ENCODE measurements at places on chromosomes 12 and 14. TPM values are rescaled to one million over a fixed set of nuclear protein-coding genes. Genes with fewer than 3 reads are reported as not detected.

GRCh38 chr12:88433997-88434703 lies 146.1 kb downstream of the KITLG start:
- DNase-seq, result no peak

DNA sequence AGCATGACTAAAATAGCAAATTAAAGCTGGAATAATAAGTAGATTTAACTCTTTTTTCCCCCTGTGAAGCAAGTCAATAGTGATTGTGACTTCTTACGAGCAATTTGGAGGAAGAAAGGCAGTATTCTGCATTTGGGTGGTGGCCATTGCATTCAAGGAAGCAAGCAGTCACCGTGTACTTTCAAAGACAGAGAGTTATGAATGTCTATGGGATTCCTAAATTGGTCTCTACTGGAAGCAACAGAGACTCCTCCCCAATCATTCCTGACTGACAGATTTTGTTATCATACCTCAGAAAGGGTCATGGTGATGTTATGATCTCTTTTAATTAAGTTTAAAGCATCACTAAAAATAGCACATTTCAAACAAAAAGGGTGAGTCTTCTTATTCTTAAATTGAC lies 287.2 kb upstream of the KITLG start:
- DNase-seq, result no peak

DNA sequence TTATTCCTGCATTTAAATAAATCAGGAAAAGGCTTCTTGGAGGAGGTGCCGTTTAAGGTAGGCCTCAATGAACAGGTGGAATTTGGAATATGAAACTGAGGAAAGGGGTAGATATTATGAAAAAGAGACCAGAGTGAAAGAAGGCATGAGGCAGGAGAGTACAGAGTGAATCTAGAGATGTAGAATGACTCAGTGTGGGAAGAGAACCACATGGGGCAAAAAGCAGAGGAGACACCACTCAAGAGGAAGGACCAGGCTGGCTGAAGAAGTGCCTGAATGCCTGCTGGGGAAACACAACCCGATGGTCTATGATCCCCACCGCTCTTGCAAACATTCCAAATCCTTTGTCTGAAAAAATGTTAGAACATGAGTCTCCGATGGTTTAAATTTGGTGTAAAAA lies 1134.1 kb downstream of the VRK1 start:
- no peak for DNase-seq

DNA sequence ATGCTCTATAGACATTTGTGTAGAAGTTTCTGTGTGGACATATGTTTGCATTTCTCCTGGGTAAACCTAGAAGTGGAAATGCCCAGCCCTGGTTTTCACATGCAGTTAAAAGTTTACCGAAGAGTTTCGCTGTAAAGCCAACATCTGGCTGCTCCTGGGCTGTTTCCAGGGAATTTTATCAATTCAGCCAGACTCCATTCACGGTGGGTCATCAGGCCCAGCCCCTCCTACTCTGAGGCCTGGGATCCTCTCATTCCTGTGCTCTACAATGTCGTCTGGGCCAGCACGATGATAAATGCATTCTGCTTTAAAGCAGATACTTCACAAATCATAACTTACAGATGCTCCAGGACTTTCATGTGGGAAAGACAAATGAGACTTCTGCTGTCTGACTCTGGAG lies 7.1 kb downstream of the NUAK1 start:
- DNase-seq, result peak; percentile 45

The EFS gene
- total RNA-seq, result 30.1 TPM

The APOLD1 gene
- total RNA-seq, result 88.8 TPM

DNA sequence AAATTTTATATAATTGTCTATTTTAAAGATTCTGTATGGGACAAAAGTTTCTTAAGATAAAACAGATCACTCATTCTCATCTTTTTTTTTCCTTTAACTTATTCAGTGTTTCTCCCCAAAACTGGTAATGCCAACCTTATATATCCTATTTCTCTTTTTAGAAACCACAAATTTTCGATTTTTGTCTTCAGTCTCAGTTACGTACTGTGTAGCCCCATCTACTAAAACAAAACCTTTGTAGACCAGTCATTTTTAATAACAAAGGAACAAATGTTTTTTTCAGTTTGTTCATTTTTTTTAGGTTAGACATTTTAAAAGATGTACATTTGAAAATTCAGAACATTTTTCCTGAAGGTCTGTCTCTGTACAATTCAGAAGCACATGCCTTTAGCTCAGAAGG lies 18.2 kb downstream of the PNMA1 start:
- DNase-seq, result no peak

- no peak for DNase-seq
Measured at GRCh38 chr14:67446371-67447032, 34.5 kb upstream of the PLEK2 start.

The ADAM21 gene
- total RNA-seq, result not detected

DNA sequence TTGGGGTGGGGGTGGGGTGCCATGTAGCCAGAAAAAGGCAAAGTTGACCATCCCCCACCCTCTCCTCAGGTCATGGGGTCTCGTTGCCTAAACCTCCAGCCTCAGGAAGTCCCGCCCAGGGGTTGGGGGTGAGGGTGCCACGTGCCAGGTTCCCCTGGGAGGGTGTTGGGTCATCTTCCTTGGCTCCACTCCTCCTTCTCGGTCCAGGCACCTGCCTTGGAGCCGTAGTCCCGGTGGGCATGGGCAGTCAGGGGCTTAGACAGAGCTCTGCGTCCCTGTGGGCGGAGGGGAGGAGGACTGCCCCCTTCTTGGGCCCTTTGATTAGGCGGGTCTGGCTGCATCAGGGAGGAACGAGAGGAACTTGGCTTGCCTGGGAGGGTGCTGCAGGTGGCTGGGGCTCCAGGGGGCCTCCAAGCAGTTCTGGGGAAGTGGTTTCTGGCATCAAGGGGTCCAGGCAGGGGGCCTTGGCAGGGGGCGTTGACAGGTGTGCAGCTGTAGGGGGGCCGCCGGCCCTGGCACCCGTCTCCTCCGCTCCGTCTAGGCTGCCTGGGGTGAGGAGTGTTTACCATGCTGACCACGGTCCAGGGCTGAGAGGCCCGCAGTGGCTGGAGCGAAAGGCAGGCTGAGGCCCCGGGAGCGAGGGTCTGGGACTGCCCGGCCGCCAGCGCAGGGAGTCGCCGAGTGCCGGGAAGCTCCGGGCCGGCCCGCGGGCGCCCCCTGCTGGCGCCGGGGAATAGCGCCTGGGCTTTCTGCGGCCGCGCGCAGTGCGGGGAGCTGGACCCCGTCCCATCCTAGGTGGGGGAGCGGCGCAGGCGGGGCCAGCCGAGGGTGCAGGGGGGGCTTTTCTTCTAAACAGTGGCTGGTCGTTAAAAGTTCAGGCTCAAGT lies 7.9 kb downstream of the SETD1B start:
- DNase-seq, result peak; percentile 80

DNA sequence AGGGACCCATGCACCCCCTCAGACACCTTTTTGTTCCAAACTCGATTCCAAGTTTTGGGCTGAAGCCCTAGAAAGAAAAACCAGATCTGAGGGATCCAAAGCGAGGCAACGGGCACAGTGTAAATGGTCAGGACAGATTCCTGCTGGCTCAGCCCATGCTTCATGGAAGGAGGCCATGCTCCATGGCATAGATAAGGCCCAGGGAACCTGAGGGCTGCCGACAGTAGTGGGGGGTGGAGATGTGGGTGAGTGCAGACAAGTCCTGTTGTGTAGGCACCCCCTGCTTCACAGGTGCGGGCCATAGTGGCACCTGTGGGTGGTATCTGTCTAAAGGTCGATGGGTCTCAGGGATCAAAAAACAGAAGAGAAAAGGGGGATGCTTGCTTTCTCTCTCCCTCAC lies 42.1 kb downstream of the TNFAIP2 start:
- no peak for DNase-seq

DNA sequence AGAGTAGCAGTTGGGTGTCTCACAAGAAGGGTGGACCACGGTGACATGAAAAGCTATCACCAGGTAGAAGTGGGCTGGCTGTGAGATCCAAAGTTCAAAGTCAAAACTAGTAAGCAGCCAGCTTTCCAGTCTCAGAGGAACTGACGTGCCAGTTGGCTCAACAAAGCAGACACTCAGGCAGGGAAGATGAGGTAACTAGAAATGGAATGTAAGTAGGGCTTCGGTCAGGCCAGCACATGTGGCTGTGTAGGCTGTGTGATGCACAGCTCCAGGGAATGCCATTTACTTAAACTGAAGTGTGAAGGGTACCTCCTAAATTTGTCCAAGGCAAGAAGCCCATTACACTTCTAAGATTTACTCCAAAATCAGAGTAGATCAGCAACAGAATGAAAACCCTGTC lies 43.6 kb downstream of the PTPRR start:
- no peak for DNase-seq

DNA sequence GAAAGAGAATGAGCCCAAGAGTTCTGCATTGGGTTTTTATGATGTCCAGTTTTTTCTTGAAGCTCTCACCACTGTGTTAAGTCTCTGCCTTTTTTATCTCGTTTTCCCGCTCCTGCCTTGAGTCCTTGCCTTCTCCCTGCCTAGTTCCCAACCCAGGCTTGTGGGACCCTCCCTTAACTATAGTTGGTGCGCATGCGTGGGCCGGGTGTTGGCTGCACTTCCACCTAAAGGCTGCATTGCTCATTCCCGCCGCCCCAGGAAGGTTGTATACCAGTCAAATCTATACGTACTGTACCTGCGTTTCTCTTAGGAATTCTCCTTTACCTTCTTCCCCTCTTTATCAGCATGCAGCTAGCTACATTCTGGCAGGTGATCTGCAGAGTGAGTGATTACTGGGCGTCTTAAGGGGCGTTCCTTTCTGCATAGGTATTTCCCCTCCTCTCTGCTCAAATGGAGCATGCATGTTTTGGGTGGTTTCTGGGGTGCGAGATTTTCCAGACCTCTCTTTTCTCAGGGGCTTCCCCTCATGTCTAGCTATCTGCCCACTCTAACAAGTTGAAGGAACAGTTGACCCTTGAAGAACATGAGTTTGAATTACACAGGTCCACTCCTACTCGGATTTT lies 6.6 kb upstream of the REP15 start:
- DNase-seq, result no peak

DNA sequence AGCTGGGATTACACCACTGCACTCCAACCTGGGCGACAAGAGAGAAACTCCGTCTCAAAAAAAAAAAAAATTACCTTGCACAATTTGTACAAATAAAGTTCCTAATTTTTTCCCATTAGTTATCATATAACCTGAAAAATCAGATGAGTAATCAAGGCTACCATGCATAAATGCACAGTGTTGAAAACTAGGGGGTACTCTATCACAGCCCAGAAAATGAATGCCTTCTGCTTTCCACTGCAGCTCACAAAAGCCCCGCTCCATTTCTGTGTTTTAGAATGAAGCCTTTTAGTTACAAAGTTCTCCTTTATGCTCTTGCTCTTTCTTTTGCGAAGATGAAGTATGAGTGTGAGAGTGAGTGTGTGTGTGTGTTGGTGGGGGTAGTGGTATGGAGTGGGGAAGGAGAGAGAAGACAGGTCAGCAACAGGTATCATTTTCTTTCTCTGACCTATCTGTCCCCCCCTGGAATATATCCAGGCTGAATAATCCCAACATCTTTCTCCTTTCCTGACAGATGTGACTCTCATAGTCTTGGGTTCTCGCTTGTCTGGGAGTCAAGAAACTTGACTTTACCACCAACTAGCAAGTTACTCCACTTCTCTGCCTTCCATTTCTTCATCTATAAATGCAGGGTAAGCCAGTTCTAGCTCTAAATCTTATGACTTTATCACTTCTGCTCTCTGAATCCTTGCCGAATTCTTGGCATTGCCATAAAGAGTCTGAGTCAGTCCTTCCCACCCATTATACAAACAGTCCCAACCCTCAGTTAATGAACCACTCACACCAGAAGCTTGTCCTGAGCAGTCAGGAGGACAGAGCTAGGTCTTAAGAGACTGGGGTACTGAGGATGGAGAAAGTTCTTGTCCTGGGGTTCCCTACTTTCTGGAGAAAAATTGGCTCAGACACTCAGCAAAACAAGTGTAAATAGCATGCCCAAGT lies 16.1 kb downstream of the BIN2 start:
- no peak for DNase-seq

DNA sequence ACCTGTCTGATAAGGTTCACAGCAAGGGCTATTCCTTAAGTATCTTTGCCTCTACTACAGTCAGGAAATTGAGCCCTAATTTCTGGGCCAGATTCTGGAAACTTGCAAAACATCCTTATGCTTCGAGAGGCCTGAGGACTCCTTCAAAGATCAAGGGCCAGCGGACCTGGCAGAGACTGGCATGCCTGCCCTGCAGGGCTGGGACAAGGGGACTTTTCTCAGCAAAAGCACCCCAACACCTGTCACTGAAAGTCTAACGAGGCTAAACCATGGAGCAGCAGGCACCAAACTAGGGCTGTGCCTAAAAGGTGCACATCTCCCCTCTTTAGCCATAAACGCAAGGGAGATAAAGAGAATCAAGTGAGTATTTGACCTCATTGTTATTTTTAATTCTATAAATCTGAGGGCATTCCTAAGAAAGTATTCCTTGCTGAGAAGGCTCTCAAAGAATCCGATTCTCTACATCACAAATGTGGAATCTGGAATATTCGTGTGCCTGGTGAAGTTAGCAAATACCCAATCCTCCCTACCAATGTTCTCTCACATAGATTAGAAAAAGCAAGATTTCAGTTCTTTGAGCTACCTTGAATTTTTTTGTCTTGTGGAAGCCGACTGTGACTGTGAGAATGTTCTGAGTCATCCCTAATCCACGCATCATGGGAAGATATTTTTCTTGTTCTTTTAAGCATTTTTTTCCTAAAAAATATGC lies 328.2 kb upstream of the NOVA1 start:
- no peak for DNase-seq

- no peak for DNase-seq
Measured at GRCh38 chr12:6463216-6463615, 7.3 kb downstream of the VAMP1 start.

The ATP5F1B gene
- 210 TPM for total RNA-seq

- DNase-seq, result no peak
Measured at GRCh38 chr12:53842686-53843085, 90.9 kb upstream of the CISTR start.

- no peak for DNase-seq
Measured at GRCh38 chr14:102516531-102517391, 7.2 kb upstream of the ANKRD9 start.

The NANOG gene
- 1.6 TPM for total RNA-seq

GRCh38 chr14:99584823-99585222 lies 19.2 kb downstream of the CCDC85C start:
- no peak for DNase-seq

The AKAP5 gene
- total RNA-seq, result 5.1 TPM

DNA sequence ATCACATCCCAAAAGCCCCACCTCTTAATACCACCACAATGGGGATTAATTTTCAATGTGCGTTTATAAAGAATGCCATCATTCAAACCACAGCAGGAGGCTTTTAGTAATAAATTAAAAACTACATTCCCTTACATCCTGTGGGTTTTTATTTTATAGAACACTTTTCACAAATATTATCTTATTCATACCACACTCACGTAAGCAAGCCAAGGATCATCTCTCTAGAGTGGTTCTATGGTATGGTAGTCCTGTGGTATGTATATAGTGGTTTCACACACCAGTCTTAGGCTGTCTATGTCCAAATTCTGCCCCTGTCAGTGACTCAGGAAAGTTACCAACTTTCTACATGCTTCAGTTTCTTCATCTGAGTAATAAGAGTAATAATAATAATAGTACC lies 100.2 kb downstream of the GALC start:
- no peak for DNase-seq

GRCh38 chr12:18818579-18819268 lies 80.8 kb downstream of the CAPZA3 start:
- no peak for DNase-seq

Data from uterus (tissue), 4 donors.